ENCODE measurements at places on chromosomes 5 and 9.
A peak's percentile ranks its signal among the peaks of the same experiment; 100 is the strongest.

GRCh38 chr9:128068386-128069205 lies 564 bp downstream of the SLC25A25 start:
- DNase-seq, result peak; percentile 12

DNA sequence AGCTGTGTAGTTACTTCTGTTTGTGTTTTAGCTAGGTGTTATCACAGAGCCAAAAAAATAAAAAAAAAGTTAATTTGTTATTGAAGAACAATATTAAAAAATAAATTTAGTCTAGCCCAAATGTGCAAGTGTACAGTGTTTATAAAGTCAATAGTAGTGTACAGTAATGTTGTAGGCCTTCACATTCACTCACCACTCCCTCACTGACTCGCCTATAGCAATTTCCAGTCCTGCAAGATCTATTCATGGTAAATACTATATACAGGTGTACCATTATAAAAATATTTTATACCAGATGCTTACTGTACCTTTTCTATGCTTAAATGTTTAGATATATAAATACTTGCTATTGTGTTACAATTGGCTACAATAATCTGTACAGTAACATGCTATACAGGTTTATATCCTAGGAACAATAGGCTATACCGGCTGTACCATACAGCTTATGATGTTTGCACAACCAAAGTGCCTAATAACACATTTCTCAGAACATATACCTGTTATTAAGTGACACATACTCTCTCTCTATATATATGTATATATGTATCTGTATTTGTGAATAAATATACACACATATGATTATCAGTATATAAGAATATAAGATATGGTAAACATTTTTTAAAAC lies 341.4 kb upstream of the EDIL3 start:
- DNase-seq, result no peak

- DNase-seq, result peak; percentile 54
These were observed 19.5 kb downstream of the TTC33 start for GRCh38 chr5:40736103-40736875.

- DNase-seq, result no peak
These were observed 24.1 kb upstream of the FOXI1 start for GRCh38 chr5:170081616-170082015.

DNA sequence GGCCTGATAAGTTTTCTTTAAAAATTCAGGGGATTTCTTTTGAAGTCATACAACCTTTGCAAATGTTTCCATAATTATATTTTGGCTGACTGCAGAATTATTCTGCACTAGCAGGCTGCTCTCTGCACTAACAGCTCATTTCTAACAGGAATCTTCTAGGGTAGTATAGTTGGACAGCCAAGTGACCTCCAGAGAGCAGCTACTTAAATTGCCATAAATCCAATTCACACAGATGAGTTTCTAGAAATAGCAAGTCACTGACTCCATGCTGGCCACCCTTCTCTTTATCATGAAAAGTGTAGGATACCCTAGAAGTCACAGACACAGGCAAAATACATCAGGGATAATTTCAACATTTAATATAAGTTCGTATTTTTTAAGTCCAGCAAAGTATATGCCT lies 110.9 kb upstream of the TARS1 start:
- no peak for DNase-seq

DNA sequence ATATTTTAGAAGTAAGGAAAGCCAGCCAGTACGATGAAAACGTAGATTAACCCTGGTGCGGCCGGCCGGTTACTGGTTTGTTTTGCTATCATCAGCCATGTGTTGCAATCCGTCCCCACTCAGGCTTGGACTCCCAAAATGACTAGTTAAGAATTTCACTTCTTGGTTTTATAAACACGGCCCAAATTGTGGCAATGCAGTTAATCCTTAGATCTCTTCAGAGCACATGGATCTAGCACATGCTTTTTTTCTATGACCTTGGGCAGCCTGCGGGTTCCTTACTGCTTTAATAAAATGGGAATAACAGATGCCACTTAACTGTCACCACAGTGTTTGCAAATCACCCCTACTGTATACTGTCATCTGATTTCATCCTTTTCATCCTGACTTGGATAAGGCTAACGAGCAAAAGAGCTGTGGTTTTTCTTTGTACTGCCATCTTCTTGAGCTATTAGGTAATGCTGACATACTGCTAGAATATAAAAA lies 1.5 kb downstream of the NDFIP1 start:
- DNase-seq, result peak; percentile 15

GRCh38 chr9:93684161-93684765 lies 107.9 kb downstream of the PHF2 start:
- no peak for DNase-seq

GRCh38 chr9:112002847-112003457 lies 106.3 kb downstream of the UGCG start:
- DNase-seq, result no peak

- DNase-seq, result no peak
These were observed 2.2 kb downstream of the COL23A1 start for GRCh38 chr5:178587763-178588611.

GRCh38 chr9:135329571-135330306 lies 149.8 kb upstream of the PPP1R26 start:
- DNase-seq, result no peak

GRCh38 chr5:171525085-171525484 lies 105.6 kb downstream of the FGF18 start:
- DNase-seq, result no peak

- DNase-seq, result no peak
These were observed 167.3 kb downstream of the PJA2 start for GRCh38 chr5:109242518-109242917.

GRCh38 chr9:95171001-95171400 lies 146.5 kb downstream of the FANCC start:
- peak; percentile 42 for DNase-seq

GRCh38 chr9:28503573-28503972 lies 930.3 kb upstream of the C9orf72 start:
- no peak for DNase-seq

GRCh38 chr9:83012922-83013838 lies 49.8 kb downstream of the RASEF start:
- no peak for DNase-seq

GRCh38 chr5:99045871-99046270 lies 117.1 kb upstream of the CHD1 start:
- DNase-seq, result no peak

DNA sequence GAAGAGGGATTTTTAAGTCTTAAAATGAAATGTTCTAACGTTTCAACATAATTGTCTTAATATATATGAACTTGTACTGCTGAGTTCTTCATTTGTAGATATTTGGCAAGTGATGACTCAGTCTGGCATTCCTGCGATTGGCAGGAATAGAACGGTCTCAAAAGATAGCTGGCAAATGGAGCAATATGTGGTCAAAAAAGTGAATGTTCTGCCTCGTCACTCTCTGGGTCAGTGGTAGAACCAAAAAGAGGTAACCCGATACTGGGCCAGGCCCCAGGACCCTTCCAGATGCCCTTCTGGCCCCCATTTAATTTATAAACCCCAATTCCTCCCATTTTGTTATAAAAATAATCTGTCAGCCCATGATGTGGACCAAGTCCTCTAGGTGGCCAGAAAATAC lies 39.2 kb downstream of the ZNF366 start:
- peak; percentile 86 for DNase-seq

DNA sequence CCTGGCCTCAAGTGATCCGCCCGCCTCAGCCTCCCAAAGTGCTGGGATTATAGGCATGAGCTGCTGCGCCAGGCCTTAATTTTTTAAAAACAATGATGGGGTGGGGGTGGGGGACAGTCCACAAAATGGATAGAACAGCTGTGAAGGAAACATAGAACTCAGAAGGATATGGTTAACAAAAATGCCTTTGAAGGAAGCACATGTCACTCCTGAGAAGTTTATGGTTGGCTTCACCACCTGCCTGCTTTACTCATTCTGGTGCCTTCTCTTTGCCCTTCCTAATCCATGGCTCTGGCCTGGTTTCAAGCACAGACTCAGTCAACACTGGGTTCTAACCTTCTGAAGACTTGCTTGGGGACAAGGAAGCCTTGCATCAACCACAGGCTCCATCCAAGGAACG lies 10.3 kb downstream of the BAG1 start:
- no peak for DNase-seq

- no peak for DNase-seq
These were observed 57.4 kb downstream of the PPIP5K2 start for GRCh38 chr5:103177543-103177942.

Measured in RPMI7951 (cell line).